ENCODE measurements at places on chromosomes 5 and 9. TPM values are rescaled to one million over a fixed set of nuclear protein-coding genes. Genes with fewer than 3 reads are reported as not detected.

DNA sequence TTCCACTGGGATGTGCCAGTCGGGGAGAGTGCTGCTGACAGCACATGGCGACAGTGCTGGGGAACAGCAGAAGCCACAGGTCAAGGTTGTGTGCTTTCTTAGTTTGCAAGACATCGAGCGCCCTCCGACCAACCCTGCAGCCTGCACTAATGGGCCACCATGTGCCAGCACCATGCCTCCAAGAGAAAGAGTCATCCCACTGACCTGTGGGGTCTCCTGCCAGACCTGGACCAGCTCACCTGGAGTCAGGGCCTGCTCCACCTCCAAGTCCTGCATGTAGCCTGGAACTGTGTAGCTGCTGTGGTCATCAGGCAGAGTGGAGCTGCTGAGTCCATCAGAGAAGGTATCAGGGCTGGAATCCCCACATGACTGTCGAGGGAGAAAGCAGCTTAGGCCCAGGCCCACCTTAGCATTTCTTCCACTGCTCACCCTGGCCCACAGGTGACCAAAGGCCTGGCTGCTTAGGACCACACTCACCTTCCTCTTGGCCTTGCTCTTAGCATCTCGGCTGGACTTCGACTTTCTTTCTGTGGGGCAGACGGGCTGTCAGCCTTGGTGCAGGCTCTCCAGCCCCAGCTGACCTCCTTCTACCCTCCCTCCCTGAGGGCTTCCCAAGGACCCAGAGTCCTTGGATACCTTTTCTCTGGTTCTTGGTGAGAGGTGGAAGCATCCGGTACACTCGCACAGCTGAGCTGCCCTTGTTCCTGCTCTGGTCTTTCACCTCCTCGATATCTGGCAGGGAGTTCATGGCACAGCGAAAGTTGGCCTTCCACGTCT lies 4.1 kb downstream of the IRF1 start:
- no peaks in the 10 kb centered on the region for H3K4me1 ChIP-seq
- no peak for DNase-seq
- peak overlapping the region; percentile 31 for H3K27ac ChIP-seq
- no peak overlapping the region for H3K4me3 ChIP-seq
- peaks cover 14% of the 10 kb centered on the region for H3K36me3 ChIP-seq

The RGMB gene
- total RNA-seq, result 16.7 TPM

- no peak overlapping the region for H3K27ac ChIP-seq
- no peaks in the 10 kb centered on the region for H3K4me1 ChIP-seq
- H3K36me3 ChIP-seq, result no peaks in the 10 kb centered on the region
- DNase-seq, result no peak
- H3K27me3 ChIP-seq, result no peaks in the 10 kb centered on the region
Measured at GRCh38 chr9:89562186-89562814, 42.5 kb upstream of the GADD45G start.

- H3K27ac ChIP-seq, result no peak overlapping the region
- no peak overlapping the region for H3K4me3 ChIP-seq
- H3K36me3 ChIP-seq, result no peaks in the 10 kb centered on the region
- no peak for DNase-seq
- H3K27me3 ChIP-seq, result peaks cover 4% of the 10 kb centered on the region
Measured at GRCh38 chr9:114430457-114430856, 42.7 kb upstream of the AKNA start.

The MSX2 gene
- 69.7 TPM for total RNA-seq

The NOXA1 gene
- total RNA-seq, result 14.3 TPM

DNA sequence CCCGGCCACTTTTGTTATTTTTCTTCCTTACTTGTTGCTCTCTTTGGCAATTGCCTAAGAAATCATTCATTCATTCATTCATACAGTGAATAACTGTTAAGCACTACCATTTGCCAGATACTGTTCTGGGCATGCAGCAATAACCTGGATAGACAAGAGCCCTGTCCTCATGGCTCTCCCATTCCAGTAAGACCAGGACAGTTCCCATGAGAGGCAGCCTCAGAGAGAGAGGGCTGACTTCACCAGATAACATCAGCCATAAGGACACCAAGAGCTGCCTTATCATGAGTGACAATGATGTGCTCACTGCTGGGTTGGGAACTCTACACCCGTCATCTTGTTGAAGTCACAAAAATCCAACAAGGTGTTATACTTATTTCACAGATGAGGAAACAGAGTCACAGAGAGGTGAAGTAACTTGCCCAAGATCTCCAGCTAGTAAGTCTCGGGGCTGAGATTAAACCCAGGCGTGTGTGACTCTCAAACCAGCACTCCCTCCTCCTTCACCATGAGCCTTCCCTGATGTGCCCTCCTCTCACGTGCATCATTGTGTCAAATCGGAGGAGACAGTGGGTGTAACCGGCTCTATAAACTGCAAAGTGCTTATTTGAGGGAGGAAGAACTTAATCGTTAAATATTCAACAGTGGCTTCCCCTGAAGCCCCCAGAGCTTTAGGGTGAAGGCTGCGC lies 61.1 kb upstream of the TBC1D2 start:
- H3K27ac ChIP-seq, result no peak overlapping the region
- H3K36me3 ChIP-seq, result no peaks in the 10 kb centered on the region
- no peak for DNase-seq
- peaks cover 4% of the 10 kb centered on the region for H3K4me1 ChIP-seq
- no peak overlapping the region for H3K4me3 ChIP-seq

DNA sequence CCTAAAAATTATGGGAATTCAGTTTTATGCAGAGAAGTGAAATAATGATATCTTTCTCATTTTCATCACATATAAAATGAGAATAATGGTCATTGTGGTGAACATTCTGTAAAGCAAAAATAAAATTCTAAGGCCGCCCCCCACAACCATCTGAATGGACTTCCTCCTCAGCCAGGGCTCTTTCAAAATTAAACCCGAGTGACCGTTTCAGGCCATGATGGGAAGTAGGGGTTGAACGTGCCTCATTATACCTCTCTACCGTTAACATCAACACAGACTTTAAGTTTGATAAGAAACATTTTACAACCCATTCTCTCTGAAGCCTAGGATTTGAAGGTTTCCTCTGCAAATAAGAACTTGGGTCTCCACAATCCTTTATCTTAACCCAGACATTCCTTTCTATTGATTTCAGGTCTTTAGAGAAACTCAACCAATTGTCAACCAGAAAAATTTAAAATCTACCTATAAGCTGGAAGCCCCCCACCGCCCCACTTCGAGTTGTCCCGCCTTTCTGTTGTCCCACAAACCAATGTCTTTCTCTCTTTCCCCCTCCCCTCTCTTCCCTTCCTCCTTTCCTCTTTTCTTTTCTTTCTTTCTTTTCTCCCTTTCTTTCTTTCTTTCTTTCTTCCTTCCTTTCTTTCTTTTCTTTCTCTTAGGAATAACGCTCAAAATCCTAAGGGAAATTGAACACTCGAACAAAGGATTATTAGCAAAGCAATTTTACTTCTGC lies 1.7 kb upstream of the TMCO6 start:
- peaks cover 22% of the 10 kb centered on the region for H3K4me1 ChIP-seq
- H3K27me3 ChIP-seq, result no peaks in the 10 kb centered on the region
- no peaks in the 10 kb centered on the region for H3K36me3 ChIP-seq
- H3K27ac ChIP-seq, result peak overlapping the region; percentile 42

The GFI1B gene
- 0.45 TPM for total RNA-seq

GRCh38 chr5:312845-313244 lies 8.7 kb upstream of the AHRR start:
- H3K4me3 ChIP-seq, result no peak overlapping the region
- H3K4me1 ChIP-seq, result peaks cover 18% of the 10 kb centered on the region
- no peaks in the 10 kb centered on the region for H3K27me3 ChIP-seq
- H3K36me3 ChIP-seq, result peaks cover 8% of the 10 kb centered on the region
- H3K27ac ChIP-seq, result no peak overlapping the region

The ERMP1 gene
- total RNA-seq, result 70.2 TPM

DNA sequence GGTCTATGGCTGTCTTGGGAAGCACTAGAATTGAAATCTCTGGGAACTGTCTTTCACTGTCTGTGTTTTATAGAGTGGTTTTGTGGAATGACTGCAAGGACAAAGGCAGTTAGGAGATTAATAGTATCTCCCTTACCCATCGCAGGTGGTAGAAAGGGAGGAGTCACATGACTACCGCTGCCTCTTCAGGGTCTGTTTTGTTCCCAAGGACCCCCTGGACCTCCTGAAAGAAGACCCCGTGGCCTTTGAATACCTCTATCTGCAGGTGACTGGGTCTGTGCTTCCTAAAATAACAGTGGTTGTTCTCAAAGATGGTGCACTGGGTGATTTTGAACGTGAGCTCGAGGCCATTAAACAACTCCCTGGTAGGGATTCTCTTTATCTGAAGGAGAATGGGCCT lies 22.8 kb upstream of the TRMT10B start:
- no peak overlapping the region for H3K27ac ChIP-seq
- H3K36me3 ChIP-seq, result no peaks in the 10 kb centered on the region
- H3K27me3 ChIP-seq, result peaks cover 62% of the 10 kb centered on the region
- DNase-seq, result no peak
- H3K4me3 ChIP-seq, result no peak overlapping the region

GRCh38 chr5:79030663-79031484 lies 38.6 kb downstream of the DMGDH start:
- H3K27me3 ChIP-seq, result peaks cover 9% of the 10 kb centered on the region
- H3K4me1 ChIP-seq, result peaks cover 4% of the 10 kb centered on the region
- no peaks in the 10 kb centered on the region for H3K36me3 ChIP-seq
- no peak for DNase-seq
- H3K4me3 ChIP-seq, result no peak overlapping the region
- H3K27ac ChIP-seq, result no peak overlapping the region

The LCN15 gene
- total RNA-seq, result 0.93 TPM

The SPINK13 gene
- total RNA-seq, result not detected

Data from type B pancreatic cell (in vitro differentiated cells).